ENCODE measurements at places on chromosomes 5 and 9. TPM values are rescaled to one million over a fixed set of nuclear protein-coding genes. Genes with fewer than 3 reads are reported as not detected.

Gene NUTM2G
- not detected for total RNA-seq

Gene LCP2
- not detected for total RNA-seq

Gene SLC25A48
- total RNA-seq = 0.34 TPM

Gene ZNF366
- not detected for total RNA-seq

Gene CAVIN4
- total RNA-seq = 14.5 TPM

Gene FAXDC2
- 14.8 TPM for total RNA-seq

Gene UBQLN1
- 108 TPM for total RNA-seq

Gene PCDHB4
- total RNA-seq = 4.4 TPM

Gene GCNT4
- 3.3 TPM for total RNA-seq

Gene LCN10
- total RNA-seq = not detected

Gene AIF1L
- 71.1 TPM for total RNA-seq

Gene ARHGEF28
- 17.0 TPM for total RNA-seq

Gene CORO2A
- 6.0 TPM for total RNA-seq

Gene IFNA21
- total RNA-seq = not detected
